Astrocyte of the spinal cord (primary cell): ENCODE measurements at places on chromosomes 4 and X.

- peak; percentile 68 for DNase-seq
These were observed 13.2 kb upstream of the C1QTNF7 start for GRCh38 chr4:15414551-15415091.

- DNase-seq, result no peak
These were observed 5.0 kb downstream of the P2RY10 start for GRCh38 chrX:78950009-78950835.

- DNase-seq, result peak; percentile 31
These were observed 184.4 kb downstream of the TENM3 start for GRCh38 chr4:182427554-182427953.

DNA sequence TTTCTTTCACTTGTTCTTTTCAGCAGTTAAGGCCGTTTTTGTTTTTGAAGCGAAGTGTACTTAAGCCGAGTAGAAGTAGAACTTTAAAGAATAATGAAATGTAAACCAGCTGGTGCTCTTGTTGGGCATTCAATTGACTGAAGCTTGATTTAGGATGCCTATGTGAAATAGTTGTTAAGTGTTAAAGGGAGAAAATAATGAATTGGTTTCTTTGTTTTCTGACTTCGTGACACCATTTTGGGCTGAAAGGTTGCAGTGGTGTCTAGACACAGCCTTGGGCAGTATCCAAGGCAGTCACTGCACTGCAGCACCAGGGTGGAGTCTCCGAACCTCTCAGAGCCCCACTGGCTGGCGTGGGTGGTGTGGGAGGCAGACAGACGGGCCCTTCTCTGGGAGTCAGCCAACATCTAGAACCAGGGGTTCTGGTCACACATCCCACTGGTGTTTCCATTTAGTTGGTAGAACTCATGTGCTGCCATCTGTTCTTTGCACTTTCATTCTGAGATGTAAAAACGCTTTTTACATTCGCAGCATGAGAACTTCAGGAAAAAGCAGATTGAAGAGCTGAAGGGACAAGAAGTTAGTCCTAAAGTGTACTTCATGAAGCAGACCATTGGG lies 3.5 kb downstream of the UCHL1 start:
- no peak for DNase-seq

DNA sequence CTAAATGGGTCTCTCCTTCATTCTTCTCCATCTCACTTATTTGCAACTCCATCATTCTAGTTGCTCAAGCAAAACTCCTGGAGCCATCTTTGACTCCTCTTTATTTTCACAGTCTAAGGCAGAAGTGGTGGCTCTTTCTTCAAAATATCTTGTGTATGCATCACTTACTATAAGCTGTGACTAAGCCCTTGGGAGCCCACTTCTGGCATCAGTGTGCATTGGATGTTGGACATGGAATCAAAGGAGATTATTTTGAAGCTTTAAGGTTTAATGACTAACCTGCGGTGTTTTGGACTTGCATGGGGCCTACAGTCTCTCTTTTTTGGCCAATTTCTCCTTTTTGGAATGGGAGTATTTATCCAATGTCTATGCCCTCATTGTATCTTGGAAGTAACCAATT lies 276.8 kb downstream of the SPOCK3 start:
- peak; percentile 9 for DNase-seq

DNA sequence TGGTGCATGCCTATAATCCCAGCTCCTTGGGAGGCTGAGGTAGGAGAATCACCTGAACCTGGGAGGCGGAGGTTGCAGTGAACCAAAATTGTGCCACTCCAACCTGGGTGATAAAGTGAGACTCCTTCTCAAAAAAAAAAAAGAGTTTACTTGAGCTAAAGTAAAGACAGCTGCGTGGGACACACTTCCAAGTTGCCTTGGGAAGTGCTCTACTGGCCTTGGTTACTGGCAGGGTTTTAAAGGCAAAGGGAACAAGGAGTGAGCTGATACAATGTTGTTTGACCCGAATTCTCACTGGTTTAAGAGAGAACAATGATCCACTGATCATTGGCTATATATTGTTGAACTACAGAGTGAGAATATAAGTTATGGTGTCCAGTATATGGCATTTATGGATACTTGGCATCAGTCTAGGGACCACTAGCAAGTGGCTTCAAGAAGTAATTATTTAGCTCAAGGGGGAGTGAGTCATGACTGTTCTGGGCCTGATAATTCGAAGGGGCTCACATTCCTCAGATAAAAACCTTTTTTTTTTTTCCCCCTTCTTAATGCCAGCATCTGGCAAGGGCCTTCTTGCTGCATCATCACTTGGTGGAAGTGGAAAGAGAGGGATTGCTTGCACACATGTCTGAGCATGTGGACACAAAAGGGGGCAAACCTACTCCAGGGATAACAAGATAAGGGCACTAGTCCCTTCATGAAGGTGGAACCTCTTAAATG lies 32.3 kb downstream of the GRK4 start:
- no peak for DNase-seq

DNA sequence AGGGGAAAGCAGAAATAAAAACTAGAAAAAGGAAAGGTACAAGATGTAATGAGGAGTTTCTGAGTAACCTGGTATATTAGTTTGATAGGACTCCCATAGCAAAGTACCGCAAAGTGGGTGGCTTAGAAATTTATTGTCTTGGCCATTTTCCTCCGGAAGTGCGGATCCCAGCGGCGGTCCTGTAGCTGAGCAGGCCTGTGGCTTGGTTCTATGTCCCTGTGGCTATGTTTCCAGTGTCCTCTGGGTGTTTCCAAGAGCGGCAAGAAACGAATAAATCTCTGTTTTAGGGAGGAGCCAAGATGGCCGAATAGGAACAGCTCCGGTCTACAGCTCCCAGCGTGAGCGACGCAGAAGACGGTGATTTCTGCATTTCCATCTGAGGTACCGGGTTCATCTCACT lies 44.0 kb upstream of the LDB2 start:
- DNase-seq, result no peak

GRCh38 chrX:22165732-22166457 lies 106.8 kb upstream of the CBLL2 start:
- peak; percentile 10 for DNase-seq

DNA sequence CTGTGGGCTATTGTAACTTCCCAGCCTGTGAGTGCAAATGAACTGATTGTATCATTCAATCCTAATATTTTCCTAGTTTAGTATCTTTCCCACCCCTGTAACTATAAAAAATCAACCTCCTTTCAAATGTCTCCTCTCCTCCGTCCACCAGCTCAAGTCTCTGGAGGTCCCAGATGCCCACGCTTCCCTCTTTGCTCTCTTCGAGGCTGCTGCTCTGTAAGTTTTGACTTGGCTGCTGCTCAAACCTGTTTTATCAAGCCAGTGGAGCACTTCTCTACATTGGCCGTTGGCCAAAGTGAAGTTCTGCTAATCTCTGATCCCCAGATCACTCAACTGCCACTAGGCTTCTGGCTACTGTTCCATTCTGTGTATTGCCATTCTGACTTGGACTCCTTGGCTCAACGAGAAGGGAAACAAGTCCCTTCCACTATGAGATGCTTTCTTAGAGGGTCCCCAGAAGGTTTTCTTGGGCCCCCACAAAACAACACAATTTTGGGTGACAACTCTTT lies 60.7 kb upstream of the RAPGEF2 start:
- no peak for DNase-seq

DNA sequence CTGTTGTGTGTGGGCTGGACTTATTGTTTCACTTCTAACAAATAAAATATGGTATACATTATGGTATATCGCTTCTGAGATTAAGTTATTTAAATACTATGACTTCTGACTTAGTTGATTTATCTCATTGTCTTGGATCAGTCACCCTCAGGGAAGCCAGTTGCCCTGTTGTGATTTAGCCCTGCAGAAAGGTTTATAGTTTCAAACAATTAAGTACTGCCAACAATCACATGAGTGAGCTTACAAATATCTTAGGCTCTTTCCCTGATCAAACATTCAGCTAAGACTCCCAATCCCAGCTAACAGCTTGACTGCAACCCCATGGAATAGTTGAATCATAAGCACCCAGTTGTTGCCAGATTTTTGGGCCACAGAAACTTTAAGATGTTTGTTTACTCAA lies 85.4 kb downstream of the MAGEC1 start:
- DNase-seq, result peak; percentile 28

DNA sequence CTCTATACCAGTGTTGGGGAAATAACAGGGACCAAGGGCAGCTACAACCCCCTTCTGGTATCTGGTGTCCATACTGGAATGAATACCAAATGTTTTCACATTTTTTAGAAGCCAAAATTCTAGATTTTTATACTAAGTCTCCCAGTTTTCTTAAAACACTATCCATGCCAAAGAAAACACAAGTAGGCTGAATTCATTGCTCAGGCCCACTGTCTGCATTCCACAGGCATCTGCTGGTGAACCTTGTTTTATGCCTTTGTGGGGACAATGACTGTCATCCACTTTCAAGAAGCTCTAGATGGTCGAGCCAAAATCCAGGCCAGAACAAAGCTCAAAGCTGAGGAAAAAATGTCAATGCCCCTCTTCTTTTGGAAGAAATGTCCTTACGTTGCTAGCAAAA lies 213.4 kb upstream of the RASGEF1B start:
- DNase-seq, result peak; percentile 2

- no peak for DNase-seq
These were observed 60.1 kb upstream of the S100G start for GRCh38 chrX:16589826-16590225.
